NCI-H774 (cell line): ENCODE measurements at places on chromosomes 2 and 18.

- DNase-seq: no peak
These were observed 72.5 kb upstream of the SERPINE2 start for GRCh38 chr2:224111576-224111975.

- DNase-seq: no peak
These were observed 11.6 kb upstream of the MRPL19 start for GRCh38 chr2:75634945-75635344.

GRCh38 chr2:134231301-134231964 lies 22.4 kb upstream of the MGAT5 start:
- no peak for DNase-seq

DNA sequence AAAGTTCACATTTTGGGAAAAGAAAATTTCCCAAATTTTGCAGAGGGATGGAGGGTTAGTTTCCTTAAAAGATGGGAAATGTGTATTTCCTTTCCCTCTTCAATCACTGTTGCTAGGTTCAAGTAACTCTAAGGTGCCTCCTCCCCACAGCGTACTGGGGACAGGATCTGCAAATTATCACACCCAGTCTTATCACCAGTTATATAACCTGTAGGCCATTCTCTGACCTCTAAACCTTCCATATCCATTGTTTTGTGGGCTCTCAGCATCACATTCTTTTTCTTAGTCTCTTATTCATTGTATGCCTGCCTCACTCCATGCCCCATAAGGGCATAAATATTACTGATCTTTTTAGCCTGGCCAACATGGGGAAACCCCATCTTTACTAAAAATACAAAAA lies 3.6 kb upstream of the MTHFD2 start:
- no peak for DNase-seq

GRCh38 chr2:205364261-205364660 lies 318.0 kb upstream of the NRP2 start:
- DNase-seq: no peak

DNA sequence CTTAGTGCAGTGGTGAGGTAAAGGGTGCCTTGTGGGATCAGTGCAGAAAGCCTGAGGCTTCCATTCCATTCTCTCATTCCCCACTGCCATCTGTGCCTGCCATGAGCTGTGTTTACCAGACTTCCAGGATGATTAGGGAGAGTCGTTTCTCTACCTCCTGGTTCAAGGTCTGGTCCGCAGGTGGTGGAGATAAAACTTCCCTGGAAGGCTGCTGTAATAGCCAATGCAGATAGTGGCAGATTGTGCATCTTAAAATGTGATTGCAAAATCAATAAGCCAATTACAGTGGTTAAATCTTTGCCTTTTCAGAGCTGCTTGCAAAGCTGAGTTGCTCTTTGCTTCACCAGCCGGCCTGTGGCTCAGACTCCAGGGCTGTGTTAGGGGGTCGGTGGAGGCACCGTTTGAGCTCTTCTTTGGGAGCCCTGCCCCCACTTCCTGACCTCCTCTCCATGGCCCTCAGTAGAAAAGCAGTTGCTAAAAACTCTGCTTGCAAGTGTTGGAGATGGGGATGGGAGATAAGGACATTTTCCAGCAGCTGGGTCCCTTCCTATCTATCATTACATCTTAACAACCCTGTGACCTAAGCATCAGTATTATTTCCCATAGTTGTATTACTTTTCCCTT lies 95.2 kb upstream of the HS6ST1 start:
- no peak for DNase-seq

- DNase-seq: no peak
These were observed 60.4 kb downstream of the ABCB11 start for GRCh38 chr2:168970711-168971233.

GRCh38 chr2:238428866-238429265 lies 2.1 kb downstream of the ASB1 start:
- DNase-seq: no peak

DNA sequence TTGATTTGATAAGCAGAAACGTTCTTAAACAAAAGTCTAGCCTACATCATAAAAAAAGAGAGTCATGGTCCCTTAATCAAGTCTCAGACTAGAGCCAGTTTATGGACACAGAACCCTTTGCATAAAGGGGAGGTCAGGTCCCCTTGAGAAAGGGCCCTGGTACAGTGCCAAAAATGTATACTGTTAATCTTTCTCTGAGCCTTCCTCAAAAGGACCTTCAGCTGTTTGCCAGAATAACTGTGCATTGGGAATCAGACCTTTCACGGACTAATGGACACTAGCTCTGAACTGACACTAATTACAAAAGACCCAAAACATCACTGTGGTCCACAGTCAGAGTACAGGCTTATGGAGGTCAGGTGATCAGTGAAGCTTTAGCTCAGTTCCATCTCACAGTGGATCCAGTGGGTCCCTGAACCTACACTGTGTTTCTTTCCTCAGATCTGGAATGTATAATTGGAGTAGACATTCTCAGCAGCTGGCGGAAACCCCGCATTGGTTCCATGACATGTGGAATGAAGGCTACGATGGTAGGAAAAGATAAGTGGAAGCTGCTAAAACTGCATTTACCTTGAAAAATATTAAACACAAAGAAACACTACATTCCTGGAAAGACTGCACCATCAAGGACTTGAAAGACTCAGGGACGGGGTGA lies 151.4 kb downstream of the TMEFF2 start:
- DNase-seq: no peak

GRCh38 chr18:59022167-59022945 lies 117.3 kb upstream of the SEC11C start:
- no peak for DNase-seq

DNA sequence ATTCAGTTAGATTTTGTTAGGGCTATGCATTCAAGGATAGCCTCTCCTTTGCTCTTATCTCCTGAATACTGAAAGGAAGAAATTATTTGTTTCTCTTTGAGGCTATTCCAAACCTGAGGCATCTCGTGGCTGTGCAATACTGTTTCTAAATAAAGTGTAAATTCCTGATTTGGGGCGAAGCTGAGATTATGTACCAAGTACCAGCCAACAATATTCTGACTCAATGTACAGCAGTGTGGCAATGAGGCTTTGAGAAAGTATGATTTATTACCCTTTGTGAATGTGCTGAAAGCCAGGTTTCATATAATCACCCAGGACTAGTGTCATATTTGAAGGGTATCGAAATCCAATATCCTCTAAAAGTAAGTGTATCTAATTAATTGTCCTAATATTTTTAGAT lies 113.5 kb downstream of the MEIS1 start:
- DNase-seq: no peak

DNA sequence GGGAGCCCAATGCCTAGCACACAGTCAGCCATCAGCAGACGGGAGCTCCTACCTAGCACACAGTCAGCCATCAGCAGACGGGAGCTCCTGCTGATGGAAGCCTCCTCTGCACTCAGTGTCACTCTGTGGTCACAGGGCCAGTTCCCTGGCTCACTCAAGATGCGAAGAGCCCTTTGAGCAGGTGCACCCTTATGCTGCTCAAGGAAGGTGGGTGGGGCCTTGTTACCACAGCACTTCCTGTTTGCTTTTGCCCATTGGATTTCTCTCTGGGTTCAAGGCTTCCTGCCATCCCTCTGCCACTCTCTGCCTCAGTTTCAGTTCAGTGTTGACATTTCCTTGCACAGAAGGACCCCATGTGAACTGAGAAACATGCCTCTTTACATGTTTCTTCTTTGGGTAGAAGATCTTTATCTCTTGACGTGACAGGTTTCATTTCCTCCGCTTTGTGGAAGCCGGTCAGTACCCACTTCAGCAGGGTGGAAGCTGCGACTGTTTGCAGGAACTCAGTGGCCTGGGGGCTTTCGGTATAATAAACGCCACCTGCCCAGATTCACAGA lies 11.6 kb downstream of the TRIB2 start:
- DNase-seq: no peak

DNA sequence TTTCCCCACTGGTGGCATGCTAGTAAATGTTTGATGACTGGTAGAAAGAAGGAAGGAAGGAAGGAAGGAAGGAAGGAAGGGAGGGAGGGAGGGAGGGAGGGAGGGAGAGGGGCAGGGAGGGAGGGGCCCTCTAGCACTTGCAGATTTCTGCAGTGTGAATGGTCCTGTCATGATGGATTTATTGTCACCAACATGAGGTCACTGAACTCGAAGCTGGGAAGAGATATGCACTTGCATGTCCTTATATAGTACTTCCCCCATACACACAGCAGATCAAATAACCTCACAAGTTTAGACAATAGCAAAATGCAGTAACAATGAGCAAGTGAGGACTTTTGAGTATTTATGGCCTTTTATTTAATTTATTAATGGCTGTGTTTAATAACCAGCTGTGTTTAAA lies 44.5 kb upstream of the CXCR4 start:
- DNase-seq: no peak

DNA sequence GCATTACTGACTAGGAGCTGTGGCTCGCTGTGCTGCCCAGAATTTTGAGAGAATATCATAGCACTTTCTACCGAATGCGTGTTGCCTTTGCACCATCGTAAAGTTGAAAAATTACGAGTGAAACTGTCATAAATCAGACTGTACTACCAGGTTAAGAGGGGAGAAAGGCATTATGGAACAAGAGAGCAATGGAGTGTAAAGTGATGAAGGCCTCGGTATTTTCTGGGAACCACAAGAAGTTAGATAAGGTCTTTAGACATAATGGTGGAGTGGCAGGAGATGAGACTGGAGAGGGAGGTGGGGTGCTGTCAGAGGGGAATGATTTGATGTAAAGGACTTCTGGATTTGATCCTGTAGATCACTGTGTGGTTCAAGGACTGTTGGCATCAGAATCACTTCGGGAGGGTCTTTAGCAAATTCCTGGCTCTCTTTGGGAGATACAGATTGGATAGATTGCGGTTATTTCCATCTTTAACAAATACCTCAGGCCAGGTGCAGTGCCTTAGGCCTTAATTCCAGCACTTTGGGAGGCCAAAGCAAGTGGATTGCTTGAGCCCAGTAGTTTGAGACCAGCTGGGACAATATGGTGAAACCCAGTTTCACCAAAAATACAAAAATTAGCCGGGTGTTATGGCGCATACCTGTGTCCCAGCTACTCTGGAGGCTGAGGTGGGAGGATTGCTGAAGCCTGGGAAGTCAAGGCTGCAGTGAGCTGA lies 4.9 kb upstream of the ADGRF3 start:
- DNase-seq: no peak

GRCh38 chr2:25161055-25161781 lies 7.2 kb downstream of the POMC start:
- DNase-seq: no peak

GRCh38 chr2:38075507-38076151 lies at the start of gene CYP1B1:
Gene CYP1B1 (minus strand): TSS chr2:38076151. CDS start chr2:38075388, 763 bp downstream.
- no peak for DNase-seq

DNA sequence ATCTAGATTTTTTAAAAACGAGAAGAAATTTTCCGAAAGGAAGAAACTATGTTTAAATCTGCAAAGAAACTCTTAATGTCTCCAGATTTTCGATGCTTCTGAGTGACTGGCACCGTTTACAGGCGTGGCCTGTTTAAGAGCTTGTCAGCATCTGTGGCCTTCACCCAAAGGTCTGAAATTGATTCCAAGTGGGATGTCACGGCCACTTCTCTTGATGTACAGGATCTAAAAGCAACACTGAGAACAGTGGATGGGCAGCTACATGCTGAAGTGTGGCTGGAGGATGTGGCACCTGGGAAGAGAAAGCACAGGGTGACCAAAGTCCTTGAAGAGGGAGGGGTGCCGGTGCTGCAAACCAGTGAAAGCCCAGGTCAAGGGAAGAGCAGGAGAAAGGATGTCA lies 28.0 kb downstream of the EMILIN2 start:
- DNase-seq: no peak

GRCh38 chr2:36809069-36809445 lies 112.5 kb downstream of the VIT start:
- no peak for DNase-seq
